ENCODE measurements at places on chromosomes 5 and 9.

- DNase-seq, result no peak
These were observed 120.6 kb downstream of the PIK3R1 start for GRCh38 chr5:68336200-68336599.

DNA sequence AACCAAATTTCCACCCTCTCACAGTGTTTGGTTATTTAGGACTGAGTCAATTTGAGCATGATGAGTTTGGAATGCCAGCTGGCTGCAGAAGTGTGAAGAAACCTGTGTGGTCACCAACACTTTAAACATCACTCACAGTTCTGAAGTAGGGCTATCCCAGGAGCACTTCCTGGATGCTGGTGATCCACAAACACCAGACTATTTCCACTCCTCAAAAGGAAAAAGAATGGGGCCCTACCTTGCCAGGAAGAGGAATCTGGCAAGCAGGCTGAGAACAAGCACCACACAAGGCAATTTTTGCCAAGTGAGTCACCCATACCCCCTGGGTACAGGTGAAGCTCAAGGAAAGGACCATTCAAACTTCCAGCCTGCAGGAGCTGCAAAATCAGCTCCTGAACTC, 294.2 kb upstream of the PTGER4 start:
- DNase-seq, result no peak

DNA sequence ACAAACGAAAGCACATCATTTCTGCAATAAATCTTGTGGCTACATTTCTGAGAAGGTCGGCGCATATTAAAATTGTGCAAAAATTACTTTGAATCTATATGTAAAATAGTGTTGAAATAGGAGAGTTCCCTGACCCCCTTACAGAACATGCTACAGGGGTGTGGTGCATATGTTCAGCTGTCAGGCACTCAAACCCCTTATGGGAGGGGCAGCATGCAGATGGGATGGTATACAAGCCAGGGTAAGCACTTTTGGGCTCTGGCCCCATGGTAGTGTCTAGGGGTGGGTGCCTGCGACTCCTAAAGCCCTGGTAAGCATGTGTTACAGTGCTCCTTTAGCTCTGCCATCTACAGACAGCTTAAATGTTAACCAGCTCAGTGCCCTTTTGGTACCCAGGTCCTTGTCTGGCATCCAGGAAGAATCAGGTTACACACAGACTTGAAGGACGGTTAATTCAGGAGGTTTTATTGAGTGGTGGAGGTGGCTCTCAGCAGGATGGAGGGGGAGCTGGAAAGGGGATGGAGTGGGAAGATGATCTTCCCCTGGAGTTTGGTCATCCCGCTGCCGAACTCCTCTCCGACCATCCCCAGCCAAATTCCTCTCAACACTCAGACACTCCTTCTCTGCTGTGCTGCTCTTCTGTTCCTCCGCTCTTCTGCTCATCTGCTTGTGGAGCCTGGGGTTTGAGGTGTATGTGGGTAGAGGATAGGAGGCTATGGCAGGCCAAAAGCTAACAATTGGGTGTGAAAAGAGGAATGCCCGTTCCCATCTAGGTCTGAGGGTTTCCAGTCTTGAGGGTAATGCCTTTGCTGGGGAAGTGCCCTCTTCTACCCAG, 84.6 kb upstream of the RASEF start:
- no peak for DNase-seq

DNA sequence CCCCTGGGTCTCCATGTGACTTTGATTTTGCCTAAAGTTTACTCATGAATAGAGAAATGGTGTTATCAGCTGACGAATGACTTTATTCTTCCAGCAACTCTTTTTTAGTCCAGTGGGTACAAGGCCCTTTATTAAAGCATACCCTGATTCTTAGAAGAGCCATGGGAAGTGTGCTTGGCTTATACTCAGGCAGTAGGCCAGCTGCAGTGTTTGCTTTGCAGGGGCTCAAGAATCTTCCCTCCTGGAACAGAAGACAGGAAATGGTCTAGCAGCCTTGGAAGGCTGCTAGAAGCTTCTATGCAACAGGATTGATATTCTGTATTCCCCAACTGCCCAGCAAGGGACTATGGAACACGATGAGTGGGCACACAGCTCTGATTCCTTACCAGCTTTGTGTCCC, 73.4 kb upstream of the PLPP6 start:
- DNase-seq, result no peak

DNA sequence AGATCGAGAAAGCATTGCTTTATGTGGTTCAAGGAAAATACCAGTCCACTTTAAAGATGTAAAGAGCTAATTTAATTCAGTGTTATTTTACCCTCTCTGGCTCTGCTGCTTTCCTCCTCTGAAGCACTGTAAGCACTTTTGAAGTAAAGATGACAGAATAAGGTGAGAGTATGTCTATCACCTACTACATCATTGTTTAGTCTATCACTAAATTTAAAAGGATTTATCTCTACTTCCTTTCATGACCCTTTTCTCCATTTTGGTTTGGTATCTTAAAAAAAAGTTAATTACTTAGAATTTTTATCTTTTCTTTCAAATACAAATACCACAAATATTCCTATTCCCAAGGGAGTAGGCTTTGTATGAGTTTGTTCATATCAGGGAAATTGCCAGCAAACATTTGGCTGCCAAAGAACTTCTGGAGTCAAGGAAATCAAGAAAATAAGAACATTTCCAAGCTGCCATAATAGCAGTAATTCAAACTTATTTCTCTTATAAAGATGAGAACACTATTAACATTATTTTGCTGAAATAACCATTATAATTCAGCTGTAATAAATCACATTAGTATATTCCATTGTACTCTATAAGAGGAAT, 77.8 kb downstream of the SLC38A9 start:
- DNase-seq, result no peak

- peak; percentile 24 for DNase-seq
These were observed 563 bp upstream of the FGF10 start for GRCh38 chr5:44389823-44390143.

GRCh38 chr9:16572005-16572734, 298.3 kb downstream of the BNC2 start:
- no peak for DNase-seq

DNA sequence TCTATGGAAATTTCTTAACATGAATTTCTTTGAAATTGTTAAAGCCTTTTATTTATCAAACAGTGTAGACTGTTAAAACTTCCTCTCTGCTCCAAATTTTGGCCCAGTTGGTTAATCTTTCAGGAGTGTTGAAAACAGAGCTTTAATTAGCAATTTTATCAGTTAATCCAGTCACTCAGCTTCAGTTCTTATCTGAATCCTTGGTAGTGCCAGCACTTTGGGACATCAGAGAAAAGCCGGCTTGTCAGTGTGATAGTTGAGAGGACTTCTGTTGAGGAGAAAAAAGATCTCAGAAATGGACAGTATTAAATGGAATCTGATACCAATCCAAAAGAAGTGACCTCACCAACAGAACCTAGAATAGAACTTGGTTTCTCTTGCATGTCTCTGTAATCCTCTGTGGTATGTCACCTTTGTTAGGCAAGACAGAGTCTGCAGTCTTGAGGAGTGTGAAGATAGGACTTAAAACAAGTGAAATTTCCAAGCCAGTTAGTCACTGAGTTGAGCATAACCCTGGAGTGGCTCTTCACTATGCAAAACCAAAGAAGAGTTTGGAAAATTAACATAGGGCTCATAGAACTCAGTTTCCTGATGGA, 251.8 kb downstream of the NNT start:
- DNase-seq, result no peak

DNA sequence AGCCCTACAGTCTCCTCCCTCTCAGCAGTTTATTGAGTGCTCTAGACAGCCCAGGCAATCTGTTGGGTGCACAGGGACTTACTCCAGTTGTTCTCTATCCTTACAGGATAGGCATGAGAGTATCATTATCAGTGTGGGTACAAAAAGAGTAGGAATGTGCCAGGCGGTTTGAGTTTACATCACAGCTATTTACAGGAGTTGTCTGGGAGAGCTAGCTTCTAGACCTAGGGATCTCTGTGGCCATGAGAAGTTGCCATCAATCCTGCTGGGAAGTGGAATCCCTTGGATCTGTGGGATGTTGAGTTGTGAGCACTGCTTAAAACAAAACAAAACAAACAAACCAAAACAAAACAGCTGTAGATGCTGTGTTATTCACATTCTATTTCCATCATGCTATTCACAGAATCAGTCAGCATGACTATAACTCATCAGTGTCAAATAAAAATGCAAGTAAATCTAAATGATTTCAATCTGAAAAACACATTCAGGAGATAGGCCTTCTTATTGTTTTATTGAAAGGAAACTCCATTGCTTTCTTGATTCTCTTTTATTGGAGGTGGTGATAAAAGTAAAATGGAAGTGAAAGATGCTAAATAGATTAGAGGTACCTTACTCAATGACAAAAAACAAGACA, 552.4 kb upstream of the ZNF608 start:
- DNase-seq, result no peak

DNA sequence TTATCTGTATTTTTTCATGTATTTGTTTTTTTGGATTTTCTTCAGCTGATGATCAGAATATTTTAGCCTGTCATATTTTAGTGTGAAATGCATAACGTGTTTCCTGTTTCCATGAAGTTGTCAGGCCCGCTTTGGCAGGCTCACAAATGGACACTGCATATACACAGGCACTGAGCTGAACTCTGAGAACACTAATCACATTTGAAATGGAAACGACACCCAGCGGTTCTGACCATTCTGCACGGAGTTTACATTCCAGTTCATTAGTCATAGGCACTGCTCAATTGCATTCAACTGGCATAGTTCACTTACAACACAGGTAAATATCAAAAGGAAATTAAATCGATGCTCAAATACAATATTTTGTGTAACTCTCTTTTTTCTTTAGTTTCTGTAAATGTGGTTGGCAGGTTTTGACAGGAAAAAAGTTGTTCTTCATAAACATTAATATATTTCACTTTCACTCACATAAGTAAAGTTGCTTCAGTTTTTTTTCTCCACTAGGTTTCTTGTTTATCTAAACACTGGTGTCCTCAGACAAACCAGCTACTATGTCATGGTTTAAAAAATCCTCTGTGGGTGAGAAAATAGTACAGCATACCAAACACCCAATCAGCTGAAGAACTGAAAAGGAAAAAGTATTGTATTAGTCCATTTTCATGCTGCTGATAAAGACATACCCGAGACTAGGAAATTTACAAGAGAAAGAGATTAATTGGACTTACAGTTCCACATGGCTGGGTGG, 559.0 kb upstream of the DAP start:
- DNase-seq, result no peak

- no peak for DNase-seq
These were observed 253.1 kb downstream of the NPR3 start for GRCh38 chr5:32964261-32964660.

GRCh38 chr5:34669931-34670516, 13.9 kb downstream of the RAI14 start:
- DNase-seq, result no peak

- no peak for DNase-seq
These were observed 125.8 kb downstream of the DTWD2 start for GRCh38 chr5:118862596-118862995.

GRCh38 chr5:131104169-131104808, 60.8 kb downstream of the HINT1 start:
- peak; percentile 74 for DNase-seq

DNA sequence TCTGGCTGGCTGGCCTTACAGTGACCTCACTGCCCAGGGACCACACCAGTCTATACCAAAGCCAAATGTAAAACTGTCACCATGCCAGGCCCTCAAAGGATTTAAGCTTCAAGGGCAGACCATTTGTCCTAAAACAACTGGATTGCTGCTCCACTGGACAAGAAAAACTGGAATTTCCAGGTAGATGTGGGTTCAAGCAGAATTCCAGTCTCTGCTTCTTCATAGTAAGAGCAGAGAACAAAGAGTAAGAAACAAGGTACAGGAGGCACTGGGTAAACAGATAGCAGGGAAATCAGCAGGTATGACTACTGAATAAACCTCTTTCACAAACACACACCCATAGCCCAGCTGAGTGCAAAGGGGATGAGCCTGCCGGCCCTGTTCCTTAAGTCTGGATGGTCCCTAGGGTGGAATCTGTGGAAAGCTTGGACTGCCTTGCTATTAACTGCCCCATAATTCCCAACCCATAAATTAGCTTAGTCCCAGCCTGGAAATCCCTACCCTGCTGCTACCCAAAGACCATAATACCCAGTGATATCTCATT, 5.5 kb downstream of the B4GALT1 start:
- no peak for DNase-seq

- no peak for DNase-seq
These were observed 24.6 kb downstream of the SPARC start for GRCh38 chr5:151661968-151662732.

DNA sequence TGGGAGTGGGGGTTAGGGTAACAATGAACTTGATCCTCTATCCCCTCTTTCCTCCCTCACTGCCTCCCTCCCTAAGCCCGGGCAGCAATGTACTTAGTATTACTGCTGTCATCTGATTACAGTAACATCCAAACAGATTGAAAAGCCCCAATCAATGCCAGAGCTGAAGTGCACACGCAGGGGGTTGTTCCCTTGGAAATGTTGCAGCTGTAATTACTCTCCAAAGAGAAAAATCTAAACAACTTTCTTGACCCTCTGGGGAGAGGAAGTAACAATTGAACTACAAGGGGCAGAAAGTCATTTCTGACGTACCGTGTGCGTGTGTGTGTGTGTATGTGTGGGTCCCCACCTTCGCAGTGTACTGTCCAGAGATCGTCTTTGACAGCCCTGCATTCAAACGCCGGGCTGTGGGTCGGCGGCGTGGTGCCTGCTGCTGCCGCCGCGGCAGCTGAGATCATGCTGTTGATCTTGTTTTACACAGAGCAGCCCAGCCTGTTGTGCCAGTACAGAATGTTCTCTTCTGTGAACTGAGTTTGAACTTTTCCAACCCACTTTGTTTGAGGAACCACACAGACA, 66.0 kb upstream of the KLF9 start:
- DNase-seq, result no peak

GRCh38 chr9:129162497-129163197, 15.4 kb downstream of the IER5L start:
- no peak for DNase-seq

GRCh38 chr5:108910627-108911026, 162.9 kb downstream of the FER start:
- no peak for DNase-seq

- DNase-seq, result no peak
These were observed 27.4 kb upstream of the KIF12 start for GRCh38 chr9:114126247-114127060.

GRCh38 chr5:2169850-2170760, 287.4 kb upstream of the IRX4 start:
- no peak for DNase-seq

GRCh38 chr5:133117912-133118445, 66.2 kb downstream of the HSPA4 start:
- no peak for DNase-seq

DNA sequence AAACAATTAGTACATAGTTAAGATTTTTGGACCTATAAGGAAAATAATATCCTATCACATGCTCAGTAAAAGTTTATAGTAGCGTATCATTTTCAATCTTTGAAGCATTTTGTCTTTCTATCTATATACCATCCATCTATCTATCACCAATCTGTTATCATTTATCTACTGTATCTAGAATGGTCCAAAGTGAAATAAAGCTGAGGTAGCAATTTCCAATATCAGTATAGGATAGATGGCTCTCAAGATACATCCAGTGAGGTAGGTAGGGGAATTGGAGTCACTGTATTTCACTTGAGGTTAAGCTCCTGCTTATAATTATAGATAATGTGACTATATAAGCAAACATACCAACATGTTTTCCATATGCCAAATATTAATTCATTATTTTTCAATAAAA, 889.1 kb upstream of the CTNND2 start:
- no peak for DNase-seq

Data from Kasumi-1 (cell line).